Fibroblast of the aortic adventitia (primary cell): ENCODE measurements at places on chromosomes 13 and 19. TPM values are rescaled to one million over a fixed set of nuclear protein-coding genes. Genes with fewer than 3 reads are reported as not detected.
A peak's percentile ranks its signal among the peaks of the same experiment; 100 is the strongest.

The FZR1 gene
- total RNA-seq = 14.8 and 30.2 TPM in 2 replicates

The TTC9B gene
- total RNA-seq = not detected in 2 replicates

DNA sequence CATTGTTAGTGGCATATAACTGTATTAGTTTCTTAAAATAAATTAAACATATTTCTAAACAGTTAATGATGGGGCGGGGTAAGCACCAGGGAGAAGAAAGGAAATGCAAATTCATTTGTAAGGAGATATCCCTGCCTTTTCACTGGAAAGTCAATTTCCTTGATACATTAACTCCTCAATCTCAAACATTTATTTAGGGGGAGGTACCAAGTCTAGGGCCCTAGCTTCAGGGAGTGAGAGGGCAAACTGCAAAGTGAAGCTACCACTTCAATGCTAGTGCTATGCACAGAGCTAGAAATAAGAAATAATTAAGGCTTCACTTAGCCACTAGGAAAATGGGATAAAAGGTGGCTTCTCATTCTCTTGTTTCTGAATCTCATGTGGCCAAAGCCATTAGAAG is 115.3 kb upstream of the FNDC3A start:
- DNase-seq = no peak

- no peak for DNase-seq
Observed at GRCh38 chr13:56189439-56189838, 951.3 kb upstream of the PRR20A start.

GRCh38 chr13:66623129-66623820 is 606.9 kb downstream of the PCDH9 start:
- no peak for DNase-seq

DNA sequence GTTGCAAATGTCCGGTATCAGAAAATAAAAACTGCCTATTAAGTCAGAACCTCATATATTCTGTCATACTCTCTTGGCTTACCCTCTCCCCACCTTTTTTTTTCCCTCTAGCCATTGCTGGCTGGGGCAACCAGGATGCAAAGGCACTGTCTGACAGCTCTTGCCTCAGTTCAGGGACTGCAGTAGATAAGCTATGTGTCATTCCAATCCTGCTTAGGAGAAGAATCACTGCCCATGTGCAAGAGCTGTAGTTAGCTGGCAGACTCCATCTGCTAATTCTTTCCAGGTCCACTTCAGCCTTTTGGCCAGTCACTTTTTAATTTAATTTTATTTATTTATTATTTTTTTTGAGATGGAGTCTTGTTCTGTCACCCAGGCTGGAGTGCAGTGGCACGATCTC is 895.6 kb upstream of the SLC10A2 start:
- DNase-seq = no peak

DNA sequence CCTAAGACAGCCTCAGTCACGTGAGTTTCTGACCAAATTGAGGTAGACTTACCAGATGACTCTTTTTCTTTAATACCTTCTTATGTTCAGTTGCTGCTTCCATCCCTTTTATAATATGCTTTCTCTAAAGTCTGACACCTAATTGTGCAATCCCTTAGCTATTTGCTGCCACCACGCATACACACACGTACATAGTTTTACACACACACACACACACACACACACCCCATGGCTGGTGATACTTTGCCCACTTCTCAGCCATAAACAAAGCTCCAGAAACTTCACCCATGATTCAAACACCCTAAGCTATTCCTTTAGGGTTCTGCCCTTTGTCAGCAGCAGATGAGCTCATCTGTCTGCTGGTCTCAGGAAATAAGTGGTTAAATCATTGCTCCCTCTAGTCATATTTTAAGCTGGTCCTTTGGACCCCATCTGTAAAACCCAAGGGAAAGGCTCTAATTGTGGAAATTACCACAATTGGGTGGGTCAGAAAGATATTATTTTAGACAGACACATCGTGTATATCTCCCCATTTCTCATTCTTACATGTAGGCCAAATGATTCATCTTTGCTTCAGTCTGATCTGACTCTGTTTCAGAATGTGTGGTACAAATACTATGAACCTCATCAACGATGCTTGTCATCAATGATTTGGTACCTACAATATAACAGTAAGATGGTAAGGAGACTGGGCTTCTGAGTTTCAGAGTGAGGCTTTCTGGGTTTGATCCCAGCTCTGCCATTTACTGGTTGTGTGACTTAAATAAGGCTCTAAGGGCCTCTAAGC is 69.2 kb downstream of the NALCN start:
- DNase-seq = peak; percentile 34

DNA sequence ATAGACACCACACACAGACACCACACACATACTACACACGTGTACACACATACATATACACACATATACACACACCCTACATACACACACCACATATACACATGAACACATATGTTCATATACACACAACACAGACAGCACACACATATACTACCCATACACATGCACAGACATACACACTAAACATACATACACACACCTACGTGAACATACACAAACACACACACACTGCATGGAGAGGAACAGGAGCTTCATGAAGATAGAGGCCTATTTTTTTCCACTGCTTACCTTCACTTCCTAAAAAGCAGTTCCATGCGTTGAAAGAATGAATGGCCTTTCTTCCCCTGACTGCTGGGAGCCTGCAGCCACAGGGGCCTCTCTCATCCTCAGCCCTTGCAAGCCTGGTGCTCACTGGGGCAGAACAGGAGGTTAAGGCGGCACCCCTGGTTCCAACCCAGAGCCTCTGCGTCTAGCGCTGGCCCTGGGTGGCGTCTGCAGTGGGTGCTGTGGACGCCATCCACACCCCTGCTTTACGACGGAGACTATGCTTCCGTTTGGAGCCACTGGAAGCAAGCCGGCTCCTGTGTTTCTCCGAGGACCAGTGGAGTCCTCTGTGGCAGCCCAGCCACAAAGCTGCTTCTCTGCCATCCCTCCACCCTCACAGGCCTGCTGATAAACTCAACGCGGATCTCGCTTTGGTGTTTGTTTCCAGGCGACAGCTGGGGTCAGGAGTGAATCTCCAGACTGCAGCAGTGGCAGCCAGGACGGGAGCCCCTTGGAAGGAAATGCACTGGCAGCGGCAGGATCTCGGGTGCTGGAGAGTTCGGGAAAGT is 1.9 kb upstream of the RASA3 start:
- DNase-seq = no peak

- DNase-seq = no peak
Observed at GRCh38 chr19:33493401-33494275, 28.0 kb downstream of the PEPD start.

DNA sequence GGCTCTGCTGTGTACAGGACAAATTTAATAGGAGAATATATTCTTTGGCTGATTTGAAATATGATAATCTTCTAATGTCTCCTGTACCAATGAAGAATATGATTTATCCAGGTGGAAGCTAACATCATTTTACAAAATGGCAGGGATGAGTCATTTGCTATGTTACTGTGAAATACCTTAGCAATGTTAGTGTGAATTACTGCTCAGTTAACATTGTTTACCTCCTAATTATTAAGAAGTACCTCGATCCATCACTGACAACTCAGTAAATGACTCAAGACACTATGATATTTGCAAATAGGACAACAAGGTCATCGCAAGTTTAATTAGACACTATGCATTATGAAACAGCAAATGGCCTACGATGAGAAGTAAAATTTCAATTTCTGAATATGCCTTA is 309.1 kb upstream of the EDNRB start:
- DNase-seq = no peak
